ENCODE measurements at places on chromosomes 2 and 18. TPM values are rescaled to one million over a fixed set of nuclear protein-coding genes. Genes with fewer than 3 reads are reported as not detected.

The NT5C1B gene
- total RNA-seq: not detected

The PTPRN gene
- total RNA-seq: 66.9 TPM

The ASB18 gene
- total RNA-seq: 1.6 TPM

The LONRF2 gene
- 90.7 TPM for total RNA-seq

The POTEF gene
- total RNA-seq: 0.23 TPM

The OSBPL1A gene
- 42.0 TPM for total RNA-seq

The RAB27B gene
- 118 TPM for total RNA-seq

The TTN gene
- 2.3 TPM for total RNA-seq

The TTC27 gene
- 28.4 TPM for total RNA-seq

The ANKRD30B gene
- 3.9 TPM for total RNA-seq

The SRD5A2 gene
- total RNA-seq: 0.23 TPM

The DES gene
- 1.4 TPM for total RNA-seq

The SFT2D3 gene
- 7.6 TPM for total RNA-seq

The FKBP1B gene
- 98.5 TPM for total RNA-seq

The NOSTRIN gene
- 6.0 TPM for total RNA-seq

The YWHAQ gene
- total RNA-seq: 830 TPM

The FAM228B gene
- total RNA-seq: 79.1 TPM

The NPC1 gene
- total RNA-seq: 33.9 TPM

The ALPI gene
- total RNA-seq: not detected

The NTSR2 gene
- 4.2 TPM for total RNA-seq

The TRAK2 gene
- total RNA-seq: 57.7 TPM

The LYPD6 gene
- 20.5 TPM for total RNA-seq

The SEPTIN10 gene
- 80.5 TPM for total RNA-seq

The TCF23 gene
- not detected for total RNA-seq

The KIF3C gene
- total RNA-seq: 133 TPM

The KLF11 gene
- total RNA-seq: 11.1 TPM

The BUB1 gene
- total RNA-seq: 12.9 TPM

The SCG2 gene
- total RNA-seq: 179 TPM

The SPC25 gene
- total RNA-seq: 9.2 TPM

The POTEJ gene
- 0.46 TPM for total RNA-seq

The PLEKHH2 gene
- total RNA-seq: 7.6 TPM

The CD8B2 gene
- 0.69 TPM for total RNA-seq

The C2orf80 gene
- total RNA-seq: 38.1 TPM

The REG3G gene
- not detected for total RNA-seq

The ITGA6 gene
- total RNA-seq: 67.6 TPM

The SPP2 gene
- not detected for total RNA-seq

The GPAT2 gene
- 2.3 TPM for total RNA-seq

The FBXO41 gene
- total RNA-seq: 37.6 TPM

The NT5DC4 gene
- total RNA-seq: not detected

The DLGAP1 gene
- 47.3 TPM for total RNA-seq

The SESTD1 gene
- 67.4 TPM for total RNA-seq

The SERPINB2 gene
- 0.23 TPM for total RNA-seq

The SP9 gene
- total RNA-seq: 14.5 TPM

The PCARE gene
- total RNA-seq: 0.23 TPM

The RTP5 gene
- 13.8 TPM for total RNA-seq

The SLC11A1 gene
- 3.5 TPM for total RNA-seq

The SERPINB8 gene
- total RNA-seq: 2.1 TPM
